Muscle of leg (tissue), 16 donors: ENCODE measurements at places on chromosomes 1 and 21.

DNA sequence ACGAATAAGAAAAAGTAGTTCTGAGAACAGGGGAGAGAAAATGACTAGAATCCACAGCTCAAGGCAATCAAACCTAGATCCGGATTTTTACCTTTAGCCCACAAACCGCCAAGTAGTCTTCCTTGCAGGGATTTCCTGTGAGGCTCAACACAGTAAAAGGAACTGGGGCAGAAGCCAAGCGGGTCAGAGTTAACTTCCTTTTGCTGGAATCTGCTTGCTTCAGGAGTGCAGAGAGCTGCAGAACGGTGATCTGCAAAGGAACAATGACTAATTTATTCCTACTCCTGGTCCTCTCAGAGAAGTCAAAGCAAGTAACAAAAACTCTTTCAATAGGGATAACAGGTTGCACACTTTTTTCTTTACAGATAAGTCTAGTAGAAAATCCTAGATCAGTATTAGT is 53.4 kb downstream of the UBR4 start:
- DNase-seq: peak; percentile 73

DNA sequence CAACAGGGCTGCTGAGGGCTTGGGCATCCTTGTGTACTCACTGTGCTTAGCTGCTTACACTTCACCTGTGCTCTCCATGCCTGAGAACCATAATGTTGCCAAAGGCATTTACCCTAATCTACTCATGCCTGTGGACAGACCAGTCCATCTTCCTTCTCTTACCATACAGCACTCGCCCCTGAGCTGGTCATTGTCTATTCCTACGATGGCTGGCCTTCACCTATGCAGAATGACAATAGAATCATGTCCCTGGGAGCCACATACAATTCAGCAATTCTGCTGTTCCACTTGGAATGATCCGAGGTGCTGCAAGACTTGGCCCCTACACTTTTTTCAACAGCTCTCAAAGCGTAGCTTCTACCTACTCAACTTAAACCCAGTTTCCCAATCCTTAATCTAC is 96.5 kb downstream of the PAPPA2 start:
- DNase-seq: no peak

DNA sequence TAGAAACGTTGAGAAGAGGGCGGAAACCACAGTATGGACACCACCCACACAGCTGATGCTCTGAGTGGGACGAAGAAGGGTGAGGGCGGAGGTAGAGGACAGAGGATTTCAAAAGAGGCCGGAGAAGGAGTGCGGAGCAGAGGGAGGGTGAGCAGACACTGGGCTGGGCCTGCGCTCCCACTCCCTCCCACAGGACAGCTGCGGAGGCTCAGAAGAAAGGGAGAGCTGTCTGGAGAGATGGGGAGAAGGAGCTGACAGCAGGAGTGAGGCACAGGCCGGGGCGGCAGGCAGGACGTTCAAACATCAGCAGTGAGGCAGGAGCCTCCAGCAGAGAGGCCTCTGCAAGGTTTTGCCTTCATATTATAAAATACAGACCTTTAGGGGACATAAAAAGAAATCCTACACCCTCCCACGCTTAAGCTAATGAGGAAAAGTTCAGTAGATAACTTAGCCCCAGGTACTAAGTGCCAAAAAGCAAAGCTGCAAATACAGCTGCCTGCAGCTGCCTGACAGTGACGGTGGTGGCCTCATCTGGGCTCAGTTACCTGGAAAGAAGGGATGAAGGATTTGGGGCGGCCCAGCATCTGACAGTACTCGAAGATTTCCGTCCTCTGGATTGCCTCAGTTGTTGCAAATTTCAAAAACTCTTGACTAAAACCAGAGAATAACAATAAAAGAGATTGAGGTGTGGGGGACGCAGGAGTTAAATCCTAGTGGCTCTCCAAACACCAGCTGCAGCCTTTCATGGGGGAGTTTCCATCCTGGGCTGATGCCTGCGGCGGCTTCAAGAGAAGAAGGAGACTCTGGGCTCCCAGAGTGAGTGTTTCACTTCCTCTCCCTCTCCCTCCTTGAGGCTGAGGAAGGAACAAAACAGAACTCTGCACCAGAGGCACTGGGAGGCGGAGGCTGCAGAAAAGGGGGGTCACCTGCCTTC is 25.6 kb downstream of the SEC16B start:
- peak; percentile 83 for DNase-seq

DNA sequence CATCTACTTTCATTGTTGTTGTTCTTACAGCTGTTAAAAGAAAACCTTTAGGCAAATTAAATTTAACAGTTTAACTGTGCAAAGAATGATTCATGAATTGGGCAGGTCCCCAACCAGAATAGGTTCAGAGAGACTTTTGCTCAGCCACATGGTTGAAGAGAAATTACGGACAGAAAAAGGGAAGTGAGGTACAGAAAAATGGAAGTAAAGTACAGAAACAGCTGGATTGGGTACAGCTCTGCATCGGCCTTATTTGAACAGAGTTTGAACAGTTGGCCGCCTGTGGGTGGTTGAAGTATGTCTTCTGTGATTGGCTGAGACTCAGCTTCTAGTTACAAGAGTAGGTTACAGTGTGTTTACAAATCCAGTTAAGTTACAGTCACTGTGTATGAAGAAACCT is 210.1 kb downstream of the FGGY start:
- DNase-seq: peak; percentile 72

- DNase-seq: peak; percentile 99
Observed at GRCh38 chr21:26842974-26843932, 2.0 kb downstream of the ADAMTS1 start.

DNA sequence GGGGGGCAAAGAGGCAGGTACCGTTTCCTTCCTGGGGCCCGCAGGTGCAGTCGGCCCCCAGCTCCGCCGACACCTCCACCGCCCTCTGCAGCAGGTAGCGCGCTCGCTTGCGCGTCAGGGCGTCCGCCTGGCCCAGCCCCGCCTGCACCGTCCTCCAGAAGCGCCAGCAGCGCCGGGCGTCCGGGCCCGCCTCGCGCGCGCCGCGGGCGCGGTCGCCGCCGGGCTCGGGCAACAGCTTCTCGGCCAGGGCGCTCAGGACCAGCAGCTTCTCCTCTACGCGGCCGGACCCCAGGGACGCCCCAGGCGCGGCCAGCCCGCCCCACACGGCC is 863 bp downstream of the TARBP1 start:
- no peak for DNase-seq

- DNase-seq: no peak
Observed at GRCh38 chr1:36023098-36023769, 60.7 kb upstream of the TEKT2 start.

GRCh38 chr21:16842696-16843035 is 670.2 kb upstream of the CXADR start:
- DNase-seq: no peak

GRCh38 chr1:227805606-227806197 is 9.8 kb upstream of the PRSS38 start:
- no peak for DNase-seq
